SK-N-SH treated with all-trans-retinoic acid at 6 μM for 48 hours (cell line): ENCODE measurements at places on chromosomes 16 and 17.

DNA sequence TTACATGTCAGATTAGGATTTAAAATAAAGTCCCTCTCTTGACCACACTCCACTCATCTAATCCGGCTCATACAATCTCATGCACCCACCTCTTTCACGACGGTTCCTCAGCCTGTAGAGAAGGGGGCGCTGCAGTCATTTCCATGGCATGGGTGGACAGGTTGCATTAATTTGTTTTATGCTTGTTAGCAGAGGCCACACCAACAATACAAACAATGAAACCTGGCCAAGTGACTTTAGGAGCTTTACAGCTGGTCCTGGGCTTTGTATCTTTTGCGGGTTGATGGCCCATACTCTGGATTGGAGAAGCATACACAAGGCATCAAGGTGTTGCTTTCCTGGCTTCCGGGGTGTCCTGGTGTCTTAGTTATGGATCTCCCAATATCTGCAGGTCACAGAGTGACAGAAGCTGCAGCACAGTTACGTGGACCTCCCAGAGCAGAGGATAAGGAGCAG is 9.7 kb upstream of the SNF8 start:
- peak; percentile 94 for ATAC-seq

DNA sequence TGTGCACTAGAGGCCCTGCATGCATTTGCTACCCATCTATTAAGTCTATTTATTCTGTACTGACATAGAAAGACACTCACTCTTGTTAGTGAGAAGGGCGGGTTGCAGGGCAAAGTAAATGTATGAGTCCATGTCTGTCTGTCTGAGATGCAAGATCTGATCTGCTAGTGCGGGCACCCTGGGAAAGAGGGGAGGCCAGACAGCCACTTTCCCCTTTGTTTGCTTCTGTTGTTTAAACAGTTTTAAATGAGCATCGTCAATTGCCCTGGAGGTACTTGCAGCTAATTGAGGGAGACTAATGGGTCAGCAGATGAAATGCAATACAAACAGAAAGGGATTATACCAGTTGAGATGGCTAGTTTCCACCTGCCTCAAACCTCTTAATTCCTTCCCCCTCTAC is 24.9 kb downstream of the SCNN1G start:
- no peak for ATAC-seq

DNA sequence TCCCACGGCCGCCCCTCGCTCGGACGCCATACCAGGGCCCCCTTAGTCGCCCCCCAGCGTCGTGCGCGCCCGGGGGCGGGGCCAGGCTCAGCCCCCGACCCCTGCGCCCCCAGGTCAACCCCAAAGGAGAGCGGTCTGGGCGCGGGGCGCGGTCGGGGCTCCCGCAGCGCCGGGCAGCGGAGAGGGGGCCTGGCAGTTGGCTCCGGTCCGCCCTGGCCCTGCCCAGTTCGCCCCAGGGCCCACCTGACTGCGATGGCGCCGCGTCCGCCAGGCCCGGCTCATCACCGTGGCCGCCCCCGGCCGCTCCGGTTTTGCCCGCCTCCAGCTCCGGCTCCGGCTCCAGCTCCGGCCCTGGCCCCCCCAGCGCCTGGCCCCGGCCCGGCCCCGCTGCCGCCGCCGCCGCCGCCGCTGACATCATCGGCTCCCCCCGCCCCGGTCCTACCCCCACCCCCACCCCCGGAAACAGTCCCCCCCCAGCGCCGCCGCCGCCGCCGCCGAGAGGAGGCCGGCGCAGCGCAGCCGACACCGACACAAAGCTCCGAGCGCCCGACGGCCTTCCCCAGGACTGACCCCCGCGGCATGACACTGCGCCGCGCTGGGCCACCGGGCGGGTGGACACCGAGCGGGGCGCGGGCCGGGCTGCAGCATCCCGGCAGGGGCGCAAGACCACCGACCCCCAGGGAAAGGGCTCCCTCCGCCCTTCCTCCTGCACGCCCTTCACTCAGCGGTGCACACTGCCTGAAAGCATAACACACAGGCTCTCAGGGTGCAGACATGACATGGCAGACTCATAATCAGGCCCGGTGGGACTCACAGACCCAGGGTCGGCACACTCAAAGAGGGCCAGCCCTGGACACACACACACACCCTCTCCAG is at the start of gene ZBTB4:
Gene ZBTB4, minus strand, starts transcription at position 419 of the 876 bp plus-strand sequence. CDS start 12,830 bp downstream, outside the sequence.
- ATAC-seq, result peak; percentile 6; the same call in 2 of the 3 replicates

DNA sequence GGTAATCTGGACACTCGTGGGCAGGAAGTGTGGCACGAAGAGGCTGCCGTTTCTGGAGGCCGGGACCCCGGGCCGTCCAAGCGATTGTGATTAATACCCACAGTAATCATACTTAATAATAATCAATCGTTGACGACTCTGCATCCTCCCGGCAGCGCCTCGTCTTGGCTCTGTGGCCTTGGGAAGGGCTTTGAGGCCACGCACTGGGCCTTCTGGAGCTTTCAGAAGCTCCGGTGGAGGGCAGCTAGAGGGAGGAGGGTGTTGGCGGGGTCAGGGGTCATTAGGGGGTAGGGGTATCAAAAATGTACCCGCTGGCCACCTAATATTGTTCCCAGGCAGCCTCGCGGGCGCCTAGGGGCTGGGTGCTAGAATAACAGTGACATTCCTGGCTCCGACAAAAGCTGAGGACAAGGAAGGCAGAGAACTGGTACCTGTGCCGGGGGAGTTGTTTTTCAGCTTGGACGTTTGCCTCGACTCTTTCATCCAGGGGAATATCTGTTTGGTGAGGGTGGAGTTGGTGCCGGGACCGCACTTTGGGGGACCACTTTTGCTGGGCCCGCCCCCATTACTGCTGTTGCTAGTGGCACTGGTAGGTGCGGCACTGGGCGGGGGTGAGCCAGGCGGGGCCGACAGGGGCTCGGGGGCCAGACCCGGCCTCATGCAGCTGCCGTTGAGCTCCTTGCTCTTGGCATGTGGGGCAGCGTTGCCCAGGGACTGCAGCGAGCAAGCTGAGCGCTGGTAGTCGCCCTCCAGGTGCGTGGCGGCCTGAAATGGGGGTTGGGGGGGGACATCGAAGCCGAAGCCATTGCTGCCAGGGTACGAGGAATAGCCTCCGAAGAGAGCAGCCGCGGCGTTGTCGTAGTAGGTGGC is 6.9 kb upstream of the HOXB2 start:
- no peak for ATAC-seq

- ATAC-seq, result no peak
These were observed 56.1 kb upstream of the ZC3H18 start for GRCh38 chr16:88514070-88514469.

- ATAC-seq, result no peak
These were observed 17.2 kb downstream of the PRKCB start for GRCh38 chr16:23852794-23853562.

- no peak for ATAC-seq
These were observed 120.4 kb downstream of the IRX3 start for GRCh38 chr16:54165912-54166865.

- no peak for ATAC-seq
These were observed 1.1 kb downstream of the ACTG1 start for GRCh38 chr17:81511554-81511803.

GRCh38 chr17:1012823-1013728 is 16.1 kb downstream of the TIMM22 start:
- no peak for ATAC-seq

GRCh38 chr16:72427783-72428331 is 255.9 kb upstream of the PMFBP1 start:
- no peak for ATAC-seq

DNA sequence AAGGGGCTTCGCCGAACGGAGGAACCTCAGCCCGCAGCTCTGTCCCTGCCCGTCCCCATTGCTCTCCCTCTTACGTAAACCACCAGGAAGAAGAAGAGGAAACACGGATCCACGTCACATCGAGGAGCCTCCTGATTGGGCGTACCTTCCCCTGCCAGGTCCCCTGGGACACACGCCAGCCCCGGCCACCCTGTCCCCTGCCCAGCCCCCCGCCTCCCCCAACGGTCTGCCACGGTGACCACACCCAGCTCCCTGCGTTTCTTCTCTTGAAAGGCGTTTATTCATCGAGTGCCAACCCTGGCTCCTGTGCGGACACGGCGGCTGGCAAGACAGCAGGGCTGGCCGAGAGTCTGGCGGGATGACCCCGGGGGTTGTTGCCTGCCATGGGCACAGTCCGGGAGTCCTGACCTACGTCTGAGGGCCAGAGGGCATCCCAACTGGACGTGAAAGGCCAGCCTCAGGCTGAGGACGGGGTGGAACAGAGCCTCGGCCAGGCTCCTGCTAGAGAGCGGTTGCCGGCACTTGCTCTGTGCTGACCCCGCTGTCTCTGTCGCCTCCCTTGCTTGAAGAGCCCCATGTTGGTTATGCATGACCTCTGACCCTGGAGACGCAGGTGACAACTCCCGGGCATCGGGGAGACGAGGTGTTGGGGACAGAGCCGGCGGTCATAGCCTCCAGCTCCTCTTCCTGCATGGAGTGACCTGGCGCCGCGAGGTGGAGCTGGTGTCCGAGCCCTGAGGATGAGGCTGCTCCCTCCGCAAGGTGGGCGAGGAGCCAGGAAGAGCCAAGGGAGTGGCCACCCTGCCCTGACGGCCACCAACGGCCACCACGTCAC is 40.5 kb upstream of the ACSF3 start:
- ATAC-seq, result peak; percentile 73

DNA sequence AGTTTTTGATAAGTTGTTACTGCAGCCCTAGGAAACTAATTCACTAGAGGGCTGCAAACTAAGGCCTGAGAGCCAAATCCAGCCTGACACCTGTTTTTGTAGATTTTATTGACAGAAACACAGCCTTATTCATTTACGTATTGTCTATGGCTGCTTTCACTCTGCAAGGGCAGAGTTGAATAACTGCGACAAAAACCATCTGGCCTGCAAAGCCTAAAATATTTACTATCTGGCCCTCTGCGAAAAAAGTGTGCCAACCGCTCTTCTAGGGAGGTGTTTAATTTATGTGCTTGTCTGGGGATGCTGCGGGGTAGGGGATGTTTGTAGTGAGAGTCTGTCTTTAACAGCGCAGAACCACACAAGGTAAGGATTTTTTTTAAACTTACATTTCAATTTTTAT is 165.0 kb upstream of the RBFOX1 start:
- ATAC-seq, result no peak

GRCh38 chr16:80480664-80481063 is 60.1 kb upstream of the DYNLRB2 start:
- no peak for ATAC-seq

DNA sequence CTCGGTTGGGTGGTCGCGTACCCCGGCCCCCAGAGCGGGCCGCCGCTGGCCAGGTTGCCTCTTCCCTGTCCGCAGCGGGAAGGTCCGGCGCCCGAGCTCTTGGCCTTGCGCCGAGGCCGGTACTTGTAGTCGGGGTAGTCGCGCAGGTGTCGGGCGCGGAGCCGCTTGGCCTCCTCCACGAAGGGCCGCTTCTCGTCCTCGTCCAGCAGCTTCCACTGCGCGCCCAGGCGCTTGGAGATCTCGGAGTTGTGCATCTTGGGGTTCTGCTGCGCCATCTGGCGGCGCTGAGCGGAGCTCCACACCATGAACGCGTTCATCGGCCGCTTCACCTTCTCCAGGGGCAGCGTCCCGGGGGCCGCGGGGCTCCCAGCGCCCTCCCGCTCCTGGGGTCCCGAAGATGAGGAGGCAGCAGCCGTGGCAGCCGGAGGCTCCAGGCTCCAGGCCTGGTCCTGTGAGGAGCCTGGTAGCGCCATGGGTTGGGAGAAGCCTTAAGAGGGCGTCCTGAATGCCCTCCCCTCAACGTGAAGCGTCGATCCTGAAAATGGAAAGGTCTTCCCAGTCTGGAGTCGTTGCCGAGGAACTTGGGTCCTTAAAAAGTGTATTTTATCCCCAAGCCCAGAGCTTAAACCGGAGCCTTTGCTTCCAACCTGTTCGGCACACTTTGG is 558 bp downstream of the SOX15 start:
- peak; percentile 78 for ATAC-seq

- ATAC-seq, result no peak
These were observed 179.3 kb downstream of the TMEM132E start for GRCh38 chr17:34758718-34759117.

DNA sequence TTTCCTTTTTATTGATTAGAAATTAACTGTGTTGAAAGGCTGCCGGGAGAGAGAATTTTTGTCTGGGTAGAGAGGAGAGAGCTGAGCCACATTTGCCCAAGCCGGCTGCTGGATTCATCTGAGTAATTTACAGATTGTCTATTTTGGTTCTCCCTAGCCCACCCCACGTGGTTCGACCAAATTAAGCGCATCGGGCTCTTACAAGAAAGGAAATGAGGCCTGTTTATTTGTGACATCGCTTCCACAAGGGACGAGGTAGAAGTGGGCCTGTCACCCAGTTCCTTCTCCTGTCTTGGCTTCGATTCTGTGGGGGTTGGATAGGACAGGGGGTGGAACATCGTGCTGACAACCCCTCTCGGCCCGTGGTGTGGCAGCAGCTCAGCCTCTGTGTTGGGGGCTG is 42.9 kb downstream of the SYT17 start:
- ATAC-seq, result no peak

- ATAC-seq, result no peak
These were observed 185.9 kb upstream of the HS3ST3A1 start for GRCh38 chr17:13787636-13788035.

- no peak for ATAC-seq
These were observed 3.0 kb downstream of the SSTR5 start for GRCh38 chr16:1075546-1075945.

- ATAC-seq, result no peak
These were observed 20.9 kb upstream of the MPRIP start for GRCh38 chr17:17021194-17021863.

DNA sequence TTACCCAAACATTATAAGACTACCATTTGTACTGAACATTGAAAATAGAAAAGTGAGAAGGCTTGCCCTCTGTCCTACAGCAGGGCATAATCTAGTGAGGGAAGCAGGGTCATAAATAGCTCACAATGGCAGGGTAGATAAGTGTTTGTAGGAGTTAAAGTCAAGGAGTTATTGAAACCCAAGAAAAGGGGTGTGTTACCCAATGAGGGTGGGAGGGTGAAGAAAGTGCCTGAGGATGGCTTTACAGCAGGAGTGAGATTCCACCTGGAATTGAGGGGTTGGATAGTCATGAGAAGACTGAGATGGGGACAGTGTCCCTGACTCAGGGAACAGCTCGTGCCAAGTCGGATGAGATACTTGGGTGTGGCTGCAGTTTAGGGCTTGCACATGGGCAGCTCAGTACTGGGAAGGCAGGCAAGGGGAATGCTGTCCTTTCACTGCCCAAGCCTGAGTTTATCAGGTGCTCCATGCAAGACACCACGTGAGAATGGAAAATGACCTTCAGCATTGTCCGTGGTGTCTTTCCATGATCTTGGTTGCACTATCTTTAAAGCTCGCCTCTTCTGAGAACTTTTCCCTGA is 393.2 kb upstream of the MAF start:
- ATAC-seq, result no peak

DNA sequence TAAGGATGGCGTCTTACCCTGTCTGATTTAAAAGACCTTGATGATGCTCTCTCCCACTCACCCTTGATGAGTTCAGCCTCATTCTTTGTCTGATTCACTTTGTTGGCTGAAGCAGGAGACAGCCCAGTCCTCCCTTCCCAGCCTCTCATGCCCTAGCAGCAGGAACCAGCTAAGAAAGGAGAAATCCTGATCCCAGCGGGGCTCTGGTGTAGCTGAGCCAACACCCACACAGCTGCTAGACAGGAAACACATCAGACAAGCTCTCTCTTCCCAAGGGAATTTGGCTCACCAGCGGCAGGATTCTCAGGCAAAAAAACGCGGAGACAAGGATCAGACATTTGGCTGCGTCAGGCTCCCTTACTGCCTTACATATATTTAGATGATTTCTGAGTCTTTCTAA is 211.5 kb downstream of the CDH11 start:
- peak; percentile 91 for ATAC-seq

- ATAC-seq, result peak; percentile 61
These were observed 5.9 kb downstream of the BAIAP2 start for GRCh38 chr17:81040791-81041337.
